ENCODE measurements at places on chromosomes 5 and 9.
A peak's percentile ranks its signal among the peaks of the same experiment; 100 is the strongest.

DNA sequence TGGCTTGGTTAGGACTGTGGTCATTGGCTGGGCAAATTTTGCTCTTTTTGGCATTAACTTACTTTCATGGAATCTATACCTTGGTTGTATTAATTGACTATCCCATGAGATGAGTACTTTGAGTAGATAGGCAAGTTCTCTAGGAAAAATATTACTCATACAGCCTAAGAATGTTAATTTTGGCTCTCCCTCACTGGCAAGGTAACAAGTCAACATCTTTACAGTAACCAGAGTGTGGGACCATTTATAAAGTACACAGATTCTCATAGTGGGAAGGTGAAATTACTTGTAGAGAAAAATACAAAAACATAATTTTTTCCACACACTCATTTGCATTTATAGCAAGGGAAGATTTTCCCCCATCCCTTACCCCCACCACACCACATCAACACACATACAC lies 154.6 kb upstream of the ZNF608 start:
- no peak for DNase-seq

DNA sequence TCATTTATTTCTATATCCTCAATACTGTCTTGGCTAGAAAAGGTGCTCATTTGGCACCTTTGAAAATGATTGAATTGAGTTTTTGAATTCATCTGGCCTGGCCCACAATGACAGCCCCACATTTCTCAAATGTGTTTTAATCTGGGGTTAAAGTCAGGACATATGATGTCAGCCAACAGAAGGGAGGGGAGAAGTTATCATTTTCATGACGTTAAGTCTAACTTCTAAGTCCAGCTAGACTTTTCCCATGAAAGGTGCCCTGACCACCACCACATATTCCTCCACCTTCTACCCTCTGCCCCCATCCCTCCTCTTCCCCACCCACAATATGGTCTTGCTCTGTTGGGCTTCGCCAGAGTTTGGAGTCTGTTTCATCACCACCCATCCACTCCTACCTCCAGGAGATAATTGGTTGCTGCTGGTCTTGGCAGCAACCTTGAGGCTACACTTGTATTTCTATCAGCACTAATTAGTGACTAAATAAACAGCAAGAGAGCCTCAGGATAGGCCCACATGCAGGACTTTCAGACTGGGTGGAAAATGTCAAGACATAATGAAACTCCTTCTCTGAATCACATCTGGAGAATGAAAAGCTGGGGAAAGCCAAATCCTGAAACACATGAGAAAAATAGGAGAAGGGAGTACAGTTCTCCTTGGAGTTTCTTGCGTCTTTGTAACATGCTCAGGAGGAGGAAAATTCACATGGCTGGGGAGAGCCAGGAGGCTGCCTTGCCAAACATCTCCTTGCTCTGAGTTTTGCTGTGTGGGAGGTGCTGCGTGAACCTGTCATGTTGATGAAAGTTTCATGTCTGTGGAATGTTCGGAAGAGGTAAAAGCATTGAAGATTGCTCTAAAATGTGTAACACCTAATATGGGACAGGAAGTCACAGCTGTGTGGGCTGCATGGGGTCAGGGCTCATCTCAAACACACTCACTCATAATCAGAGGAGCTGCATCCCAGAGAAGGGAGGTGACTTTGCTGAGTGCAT lies 544.7 kb upstream of the KLF4 start:
- DNase-seq: no peak

DNA sequence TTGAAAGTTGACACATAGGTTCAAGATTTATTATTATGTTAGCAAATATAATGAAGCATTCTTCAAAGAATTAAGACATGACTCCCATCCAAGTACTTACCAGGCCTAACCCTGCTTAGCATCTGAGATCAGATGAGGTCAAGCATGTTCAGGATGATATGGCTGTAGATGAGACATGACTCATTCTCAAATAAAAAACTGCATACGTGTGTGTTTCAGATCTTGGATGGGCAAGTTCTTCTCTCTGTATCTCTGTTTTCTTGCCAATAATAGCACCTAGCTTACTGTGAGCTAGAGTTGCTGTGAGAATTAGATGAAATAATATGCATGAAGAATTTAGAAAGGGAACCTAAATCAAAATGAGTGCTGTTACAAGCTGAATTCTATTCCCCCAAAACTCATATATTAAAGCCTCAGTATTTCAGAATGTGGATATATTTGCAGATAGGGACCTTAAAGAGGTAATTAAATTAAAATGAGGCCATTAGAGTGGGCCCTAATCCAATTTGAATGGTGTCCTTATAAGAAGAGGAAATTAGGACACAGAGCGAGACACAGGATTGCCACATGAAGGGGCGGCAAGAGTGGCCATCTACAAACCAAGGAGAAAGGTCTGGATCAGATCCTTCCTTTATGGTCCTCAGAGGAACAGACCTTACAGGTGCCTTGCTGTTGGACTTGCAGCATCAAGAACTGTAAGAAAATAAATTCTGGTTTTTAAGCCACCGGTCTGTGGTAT lies 146.2 kb downstream of the MARCHF11 start:
- no peak for DNase-seq

- peak; percentile 89 for DNase-seq
Observed at GRCh38 chr9:77595426-77596095, 52.6 kb downstream of the GNA14 start.

DNA sequence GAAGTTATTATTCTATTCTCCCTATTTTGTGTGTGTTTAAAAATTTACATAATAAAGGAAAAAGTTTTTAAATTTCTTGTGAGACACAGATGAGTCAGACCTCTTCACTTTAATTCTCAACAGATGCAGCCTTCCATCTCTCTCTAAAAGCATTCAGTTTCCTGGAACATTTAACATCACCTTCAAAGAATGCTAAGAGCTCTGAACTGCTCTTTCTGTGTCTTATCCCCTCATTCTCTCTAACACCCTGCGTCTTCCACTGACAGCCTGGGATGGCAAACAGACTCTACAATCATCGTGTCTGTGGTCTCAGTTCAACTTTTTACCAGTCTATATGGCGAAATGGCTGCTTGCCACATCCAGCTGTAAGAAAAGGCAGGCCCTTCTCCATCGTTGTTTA lies 173.0 kb downstream of the HINT1 start:
- DNase-seq: no peak

GRCh38 chr9:135971892-135972291 lies 10.7 kb upstream of the UBAC1 start:
- DNase-seq: no peak

DNA sequence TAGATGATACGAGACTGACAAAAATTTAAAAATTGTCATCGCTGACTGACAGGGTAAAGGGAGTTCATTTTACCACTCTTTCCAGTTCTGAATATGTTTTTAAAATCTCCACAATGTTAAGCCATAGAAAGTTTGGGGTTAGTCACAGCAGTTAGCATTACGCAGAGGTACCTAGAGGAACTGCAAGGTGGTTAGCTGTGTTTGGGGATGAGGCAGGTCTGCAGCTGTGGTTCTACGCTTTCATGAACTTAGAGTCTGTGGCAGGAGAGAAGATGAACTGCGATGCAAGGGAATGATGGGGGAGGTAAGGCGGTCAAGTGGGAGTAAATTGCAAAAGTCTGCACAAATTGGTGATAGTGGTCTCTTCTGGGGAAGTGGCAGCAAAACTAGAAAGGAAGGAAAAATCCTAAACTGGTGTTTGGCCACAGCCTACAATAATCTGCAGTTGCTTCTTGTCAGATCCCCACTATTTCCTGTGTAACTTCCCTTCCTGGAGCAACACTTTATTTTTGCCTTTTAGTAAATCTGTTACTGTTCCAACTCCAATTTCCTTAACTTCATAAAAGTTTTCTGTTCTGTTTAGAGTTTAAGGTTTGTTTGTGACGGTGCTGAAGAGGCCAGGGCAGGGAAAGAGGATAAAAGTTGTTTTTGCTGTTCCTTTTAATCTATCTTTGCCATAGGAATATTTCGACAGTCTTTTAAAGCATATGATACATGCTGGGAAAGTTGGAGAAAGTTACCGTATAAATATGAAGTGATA lies 38.6 kb upstream of the SNX2 start:
- no peak for DNase-seq

GRCh38 chr5:14405267-14405666 lies 176.3 kb upstream of the OTULINL start:
- DNase-seq: peak; percentile 51

DNA sequence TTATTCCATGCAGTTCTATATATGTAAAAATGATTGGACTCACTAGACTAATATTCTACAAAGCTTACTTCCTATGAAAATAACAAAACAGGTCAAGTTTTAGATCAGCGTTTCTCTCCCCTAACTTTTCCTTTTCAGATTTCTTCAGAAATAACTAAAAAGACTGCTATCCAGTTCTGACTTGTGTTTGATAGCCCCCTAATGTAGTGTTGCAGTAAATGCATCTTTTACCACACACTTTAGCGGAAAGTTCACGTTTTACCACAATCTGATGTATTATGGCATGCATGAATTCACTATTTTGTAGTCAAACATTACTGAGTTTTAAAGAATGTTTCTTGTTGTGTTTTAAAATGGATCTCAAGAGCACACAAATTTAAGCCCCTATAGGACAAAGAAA lies 292.7 kb downstream of the RAB3C start:
- no peak for DNase-seq

DNA sequence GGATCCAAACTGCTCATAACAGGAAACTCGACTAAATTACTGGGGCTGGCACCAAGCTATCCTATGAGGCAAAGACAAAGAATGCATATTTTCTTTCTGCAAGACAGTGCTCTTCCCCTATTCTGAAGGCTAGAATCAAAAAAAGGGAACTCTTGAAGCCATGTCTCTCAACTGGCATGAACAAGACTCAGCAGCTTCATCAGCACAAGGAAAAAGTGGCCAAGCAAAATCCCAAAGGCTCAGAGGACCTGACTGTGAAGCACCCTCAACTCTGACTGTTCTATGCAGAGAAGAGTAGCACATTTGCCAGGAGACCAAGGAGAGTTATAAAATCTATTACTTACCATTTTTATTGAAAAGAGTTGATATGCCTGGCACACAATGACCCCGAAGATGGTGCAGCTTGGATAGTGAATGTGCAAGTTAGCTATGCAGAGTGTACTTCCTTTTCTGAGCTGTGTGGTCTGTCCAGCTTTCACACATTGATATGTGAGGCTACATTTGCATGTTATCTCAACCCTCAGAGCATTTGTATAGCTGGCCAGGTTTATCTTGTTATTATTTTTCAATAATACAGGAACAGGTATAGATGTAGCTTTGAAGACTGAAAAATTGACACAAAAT lies 51.0 kb upstream of the FYB1 start:
- DNase-seq: no peak

- no peak for DNase-seq
Observed at GRCh38 chr5:134536876-134537275, 11.4 kb downstream of the JADE2 start.

- no peak for DNase-seq
Observed at GRCh38 chr5:96084874-96085506, 123.3 kb upstream of the ELL2 start.

- no peak for DNase-seq
Observed at GRCh38 chr9:121349009-121349408, 21.0 kb downstream of the STOM start.

DNA sequence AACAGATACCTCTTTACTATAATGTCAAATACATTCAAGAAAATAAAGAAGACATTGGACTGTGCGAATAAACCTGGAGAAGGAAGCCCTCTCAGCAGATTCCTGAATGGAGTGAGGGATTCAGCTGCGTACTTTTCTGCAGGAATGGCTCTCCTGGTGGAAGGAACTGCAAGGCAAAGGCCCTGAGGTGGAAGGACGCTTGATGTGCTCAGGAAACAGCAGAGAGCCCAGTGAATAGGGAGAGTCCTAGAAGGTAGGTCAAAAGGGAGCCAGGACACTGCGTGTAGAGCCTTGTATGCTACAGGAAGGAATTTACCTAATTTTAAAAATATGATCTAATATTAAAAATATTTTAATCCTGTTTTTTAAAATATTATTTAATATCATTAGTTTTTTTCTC lies 68.5 kb upstream of the TTC23L start:
- no peak for DNase-seq

GRCh38 chr9:133158695-133159094 lies 5.0 kb downstream of the GBGT1 start:
- no peak for DNase-seq

- no peak for DNase-seq
Observed at GRCh38 chr9:93222890-93223259, 38.9 kb downstream of the WNK2 start.

DNA sequence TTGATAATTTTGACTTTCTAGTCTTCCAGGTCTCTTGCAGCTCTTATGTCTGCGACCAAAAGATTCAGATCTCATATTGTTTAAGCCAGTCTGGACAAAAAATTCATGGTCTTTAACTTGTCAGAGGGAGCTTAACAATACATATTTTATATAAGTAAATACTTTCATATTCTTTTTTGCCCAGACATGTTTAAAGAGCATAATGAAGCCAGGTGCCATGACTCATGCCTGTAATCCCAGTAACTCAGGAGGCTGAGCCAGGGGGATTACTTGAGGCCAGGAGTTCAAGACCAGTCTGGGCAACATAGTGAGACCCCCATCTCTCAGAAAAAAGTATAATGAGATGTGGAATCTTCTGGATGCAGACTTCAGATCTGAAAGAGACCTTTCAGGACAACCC lies 69.8 kb downstream of the JMY start:
- DNase-seq: no peak

DNA sequence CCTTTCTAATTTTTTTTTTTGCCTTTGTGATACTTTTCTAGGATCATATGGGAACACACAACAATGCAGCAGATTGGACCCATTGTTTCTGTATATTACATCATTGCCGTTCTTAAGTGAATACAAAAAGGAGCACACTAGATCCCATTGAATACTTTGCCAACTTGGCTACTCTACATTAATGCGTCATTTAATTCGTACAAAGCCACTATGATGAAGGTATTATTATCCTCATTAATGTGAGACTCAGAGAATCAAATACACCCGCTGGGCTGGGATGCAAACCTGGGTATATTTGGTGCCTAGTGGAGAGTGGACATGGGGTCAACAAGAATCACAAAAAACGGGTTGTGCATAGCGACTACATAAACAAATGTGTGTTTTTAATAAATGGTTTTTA lies 31.9 kb downstream of the OR2K2 start:
- no peak for DNase-seq

DNA sequence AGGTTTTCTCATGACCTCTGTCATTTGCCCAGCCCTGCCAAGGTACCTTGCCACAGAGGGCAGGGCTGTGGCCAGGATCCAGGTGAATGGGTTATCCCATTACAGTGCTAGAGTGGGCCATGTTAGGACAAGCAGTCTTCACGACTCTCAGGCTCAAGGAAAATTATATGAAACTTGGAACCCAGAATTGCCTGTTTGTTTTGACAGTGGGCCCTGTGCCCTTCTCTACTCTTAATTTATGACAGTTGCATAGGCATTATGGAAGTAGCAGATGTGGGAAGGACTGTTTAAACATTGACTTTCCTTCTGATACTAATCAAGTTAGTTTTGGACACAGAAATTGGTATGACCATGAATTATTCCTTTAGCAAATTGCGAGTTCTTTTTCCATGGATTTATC lies 41.7 kb downstream of the ITGA2 start:
- DNase-seq: peak; percentile 49

GRCh38 chr5:133401731-133402347 lies 210.5 kb downstream of the FSTL4 start:
- DNase-seq: no peak

GRCh38 chr9:20209391-20210340 lies 412.6 kb downstream of the MLLT3 start:
- DNase-seq: no peak

Measured in dermis microvascular lymphatic vessel endothelial cell (primary cell).